ENCODE measurements at places on chromosomes 12 and 14. TPM values are rescaled to one million over a fixed set of nuclear protein-coding genes. Genes with fewer than 3 reads are reported as not detected.

IAPP gene
- not detected for total RNA-seq

MYF6 gene
- not detected for total RNA-seq

SERPINA4 gene
- total RNA-seq: 0.10 TPM

OR4E2 gene
- total RNA-seq: not detected

ZFHX2 gene
- 2.4 TPM for total RNA-seq

KLRC3 gene
- 0.74 TPM for total RNA-seq

PYGL gene
- 23.0 TPM for total RNA-seq

DNA sequence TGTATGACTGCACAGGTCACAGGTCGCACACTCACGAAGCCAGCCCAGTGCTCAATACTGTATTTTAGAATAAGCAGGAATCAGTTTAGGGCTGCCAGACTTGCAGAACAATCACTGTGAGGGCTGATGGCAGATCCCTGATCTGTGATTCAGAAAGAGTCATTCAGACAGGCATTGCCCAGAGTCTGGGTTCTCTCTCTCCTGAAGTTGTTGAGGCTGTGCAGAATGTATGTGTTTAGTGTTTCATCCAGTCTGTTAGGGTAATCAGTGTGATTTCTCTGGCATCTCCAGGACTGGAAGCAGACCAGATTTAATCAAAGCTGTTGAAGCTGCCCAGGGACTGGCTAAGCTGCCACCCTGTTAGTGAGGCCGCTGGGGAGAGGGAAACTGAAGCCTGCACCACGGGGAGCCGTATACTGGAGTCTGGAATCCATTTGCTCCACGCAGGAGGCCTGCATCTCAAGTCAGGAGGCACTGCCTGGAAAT is 69.3 kb downstream of the ETV6 start:
- H3K4me1 ChIP-seq: no peaks in the 10 kb centered on the region
- DNase-seq: no peak
- no peaks in the 10 kb centered on the region for H3K36me3 ChIP-seq
- no peaks in the 10 kb centered on the region for H3K27me3 ChIP-seq
- H3K4me3 ChIP-seq: no peak overlapping the region
- H3K27ac ChIP-seq: no peak overlapping the region

DNA sequence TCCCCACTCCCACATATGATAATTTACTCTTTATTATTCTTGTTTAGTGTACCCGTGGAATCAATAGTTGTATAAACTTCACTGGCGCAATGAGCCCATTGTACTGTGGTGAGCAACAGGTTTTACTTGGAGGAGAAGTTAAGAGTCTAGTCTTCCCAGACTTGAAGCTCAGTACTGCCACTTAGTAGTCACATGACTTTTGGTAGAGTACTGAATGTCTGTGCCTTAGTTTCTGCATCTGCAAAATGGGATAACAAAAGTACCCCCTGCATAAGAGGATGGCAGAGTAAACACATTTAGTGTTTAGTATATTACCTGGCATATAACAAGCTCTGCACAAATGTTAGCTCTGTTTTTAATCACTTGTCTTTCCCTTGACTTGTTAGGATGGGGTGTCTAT is 375.5 kb downstream of the VRK1 start:
- no peaks in the 10 kb centered on the region for H3K36me3 ChIP-seq
- no peaks in the 10 kb centered on the region for H3K4me1 ChIP-seq
- DNase-seq: no peak
- no peak overlapping the region for H3K27ac ChIP-seq
- H3K27me3 ChIP-seq: no peaks in the 10 kb centered on the region

GRCh38 chr14:36021030-36021422 is 155.5 kb downstream of the PTCSC3 start:
- H3K27me3 ChIP-seq: peaks cover 3% of the 10 kb centered on the region
- no peaks in the 10 kb centered on the region for H3K4me1 ChIP-seq
- no peaks in the 10 kb centered on the region for H3K36me3 ChIP-seq
- no peak overlapping the region for H3K4me3 ChIP-seq
- no peak overlapping the region for H3K27ac ChIP-seq

GRCh38 chr14:103404920-103405319 is 19.7 kb downstream of the MARK3 start:
- H3K36me3 ChIP-seq: no peaks in the 10 kb centered on the region
- peaks cover 12% of the 10 kb centered on the region for H3K4me1 ChIP-seq
- no peak overlapping the region for H3K4me3 ChIP-seq
- H3K27ac ChIP-seq: no peak overlapping the region
- DNase-seq: no peak

DNA sequence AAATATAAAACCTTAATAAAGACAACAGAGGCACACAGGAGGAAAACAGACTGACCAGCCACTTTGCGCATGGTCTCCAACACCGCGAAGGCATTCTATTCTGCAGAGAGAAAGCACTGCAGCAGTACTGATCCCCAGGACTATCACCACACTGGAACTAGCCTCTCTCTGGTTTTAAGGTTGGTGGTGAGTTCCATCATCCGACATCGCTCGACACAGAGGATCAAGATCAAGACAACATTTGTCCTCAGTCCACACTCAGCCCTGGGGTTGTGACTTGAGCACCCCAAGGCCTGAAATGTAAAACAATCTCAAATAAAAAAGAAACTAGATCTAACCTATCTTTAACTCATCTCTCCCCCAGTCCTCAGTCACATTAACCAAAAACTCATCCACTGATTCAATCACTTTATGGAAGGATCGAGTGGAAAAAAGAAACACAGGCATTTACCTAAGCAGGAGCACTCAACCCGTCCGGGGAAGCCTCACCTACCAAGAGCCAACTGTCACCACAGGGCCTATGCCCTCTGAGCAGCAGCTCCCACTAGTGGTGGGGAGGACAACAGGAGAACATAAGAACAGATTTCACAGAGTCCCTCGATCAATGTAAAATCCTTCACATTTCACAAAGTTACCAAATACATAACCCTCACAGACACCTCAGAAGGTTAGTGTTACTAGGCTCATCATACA is 17.7 kb downstream of the STXBP6 start:
- no peak overlapping the region for H3K27ac ChIP-seq
- no peaks in the 10 kb centered on the region for H3K27me3 ChIP-seq
- no peak overlapping the region for H3K4me3 ChIP-seq

DNA sequence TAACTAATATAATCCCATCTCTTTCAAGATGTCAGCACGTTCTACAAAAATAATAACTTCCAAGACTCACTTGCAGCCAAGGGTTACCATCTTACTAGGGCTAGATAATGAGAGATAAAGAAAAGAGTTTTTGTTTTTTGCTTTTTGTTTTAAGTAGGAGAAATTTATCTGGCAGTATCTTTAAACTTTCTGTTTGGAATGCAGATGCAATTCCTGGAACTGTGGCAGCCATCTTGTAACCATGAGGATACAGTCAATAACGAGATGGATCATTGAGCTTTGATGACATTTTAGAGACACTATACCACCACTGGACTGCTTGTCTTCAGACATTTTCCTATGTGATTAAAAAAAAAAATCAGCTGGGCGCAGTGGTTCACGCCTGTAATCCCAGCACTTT is 171.2 kb upstream of the ARID2 start:
- no peaks in the 10 kb centered on the region for H3K4me1 ChIP-seq
- H3K27ac ChIP-seq: no peak overlapping the region
- no peak overlapping the region for H3K4me3 ChIP-seq
- H3K27me3 ChIP-seq: no peaks in the 10 kb centered on the region
- no peaks in the 10 kb centered on the region for H3K36me3 ChIP-seq

DNA sequence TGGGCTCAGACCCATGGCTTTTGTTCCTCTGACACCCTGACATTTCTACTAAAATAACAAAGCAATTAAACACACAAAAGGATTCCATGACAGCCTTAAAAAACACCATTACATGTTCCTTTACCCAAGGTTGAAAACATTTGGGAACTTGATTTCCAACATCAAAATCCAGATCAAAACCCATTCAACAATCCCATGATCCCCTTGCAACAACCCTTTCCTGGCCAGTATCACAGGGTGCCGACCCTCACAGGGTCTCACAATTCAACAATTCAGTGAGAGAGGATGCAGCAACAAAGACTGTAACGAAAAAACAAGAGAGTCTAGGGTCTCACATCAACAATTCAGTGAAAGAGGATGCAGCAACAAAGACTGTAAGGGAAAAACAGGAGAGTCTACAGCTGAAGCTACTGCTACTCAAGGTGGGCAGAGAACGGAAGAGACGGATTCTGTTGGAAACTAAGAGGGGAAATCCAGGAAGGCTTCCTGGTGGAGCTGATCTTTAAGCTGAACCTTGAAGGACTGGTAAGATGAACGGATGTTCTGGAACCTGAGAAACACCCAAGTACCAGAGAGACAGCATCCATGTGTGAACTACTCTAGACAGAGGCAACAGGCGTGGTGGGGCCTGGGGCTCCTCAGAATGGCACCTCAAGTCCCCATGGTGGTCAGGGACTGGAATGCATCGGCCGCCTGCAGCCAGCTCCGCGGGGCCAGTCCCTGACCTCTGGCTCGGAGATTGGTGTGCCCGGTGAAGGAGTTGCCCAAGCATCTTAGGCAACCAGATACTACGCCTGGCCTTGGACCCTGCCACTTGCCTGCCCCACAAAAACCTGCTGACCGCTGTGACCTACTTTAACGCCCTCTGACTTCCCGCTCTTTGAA is 22.7 kb upstream of the ZFP36L1 start:
- H3K27me3 ChIP-seq: no peaks in the 10 kb centered on the region
- no peak overlapping the region for H3K4me3 ChIP-seq
- H3K4me1 ChIP-seq: peaks cover 23% of the 10 kb centered on the region

DNA sequence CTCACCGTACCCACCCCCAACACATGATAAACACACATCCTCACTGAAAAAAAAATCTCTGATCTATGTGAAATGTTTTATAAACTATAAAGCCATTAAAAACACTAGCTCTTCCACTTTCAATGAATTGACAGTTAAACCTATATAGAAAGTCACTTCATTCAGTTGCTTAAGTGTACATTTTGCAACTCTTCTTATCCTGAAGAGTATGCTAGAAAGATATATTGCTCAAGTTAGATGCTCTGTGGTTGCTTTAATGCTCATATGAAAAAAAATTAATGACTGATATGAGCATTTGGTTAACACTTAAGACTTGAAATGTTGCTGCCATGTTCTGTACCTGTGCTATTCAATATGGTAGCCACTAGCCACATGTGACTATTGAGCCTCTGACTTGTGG is 21.0 kb upstream of the MIA2 start:
- no peaks in the 10 kb centered on the region for H3K36me3 ChIP-seq
- H3K27ac ChIP-seq: no peak overlapping the region
- H3K4me1 ChIP-seq: peaks cover 2% of the 10 kb centered on the region

- peaks cover 43% of the 10 kb centered on the region for H3K4me1 ChIP-seq
- no peak overlapping the region for H3K4me3 ChIP-seq
- H3K27me3 ChIP-seq: no peaks in the 10 kb centered on the region
Measured at GRCh38 chr12:65955452-65955851, 131.2 kb downstream of the HMGA2 start.

- H3K4me1 ChIP-seq: no peaks in the 10 kb centered on the region
Measured at GRCh38 chr12:72024613-72025012, 86.0 kb downstream of the TPH2 start.

GRCh38 chr14:58129208-58129607 is 22.8 kb downstream of the ARMH4 start:
- no peaks in the 10 kb centered on the region for H3K27me3 ChIP-seq
- H3K4me3 ChIP-seq: no peak overlapping the region
- H3K4me1 ChIP-seq: no peaks in the 10 kb centered on the region
- DNase-seq: no peak

DNA sequence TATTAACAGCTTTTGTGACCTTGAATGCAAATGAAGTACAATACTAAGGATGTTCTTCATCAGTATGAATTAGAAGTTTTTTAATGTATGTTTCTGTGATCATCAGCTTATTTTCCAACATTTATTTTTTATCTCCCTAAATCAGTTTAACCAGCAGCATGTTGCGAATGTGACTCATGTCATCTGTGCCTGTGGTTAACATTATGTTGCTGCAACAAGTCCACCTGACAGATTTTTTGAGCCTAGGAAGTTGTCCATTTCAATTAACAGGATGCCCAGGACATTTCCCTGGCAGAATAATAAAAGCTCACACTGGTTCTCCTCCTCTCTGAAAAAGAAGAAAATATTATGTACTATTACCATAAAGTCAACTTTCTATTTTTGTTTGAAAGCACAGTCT is 155.5 kb downstream of the SYT1 start:
- no peak overlapping the region for H3K27ac ChIP-seq
- H3K4me3 ChIP-seq: no peak overlapping the region

- no peak for DNase-seq
- no peaks in the 10 kb centered on the region for H3K27me3 ChIP-seq
- no peak overlapping the region for H3K27ac ChIP-seq
- H3K4me3 ChIP-seq: no peak overlapping the region
- H3K36me3 ChIP-seq: no peaks in the 10 kb centered on the region
Measured at GRCh38 chr14:51006781-51007211, 62.5 kb upstream of the PYGL start.

DNA sequence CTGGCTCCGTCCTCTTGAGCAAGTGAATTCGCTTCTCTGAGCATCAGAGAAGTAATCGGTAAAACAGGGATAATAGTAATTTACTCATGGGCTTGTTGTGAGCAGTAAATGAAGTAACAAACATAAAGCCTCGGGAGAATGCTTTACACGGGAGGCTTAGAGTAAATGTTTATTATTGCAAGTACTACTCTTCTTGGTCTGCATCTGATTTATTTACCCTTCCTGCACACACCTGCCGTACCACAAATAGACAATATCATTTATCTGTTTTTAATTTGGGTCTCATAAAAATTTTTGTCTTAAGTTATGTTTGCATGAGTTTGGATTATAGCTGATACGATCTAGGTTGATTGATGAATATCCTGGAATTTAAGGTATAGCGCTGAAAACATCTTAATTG is 7.8 kb upstream of the COL2A1 start:
- H3K36me3 ChIP-seq: no peaks in the 10 kb centered on the region
- no peaks in the 10 kb centered on the region for H3K4me1 ChIP-seq
- no peak for DNase-seq
- H3K27ac ChIP-seq: no peak overlapping the region
- H3K4me3 ChIP-seq: no peak overlapping the region
- peaks cover 21% of the 10 kb centered on the region for H3K27me3 ChIP-seq

- H3K36me3 ChIP-seq: no peaks in the 10 kb centered on the region
- no peaks in the 10 kb centered on the region for H3K27me3 ChIP-seq
- H3K4me3 ChIP-seq: no peak overlapping the region
- DNase-seq: no peak
- H3K27ac ChIP-seq: no peak overlapping the region
Measured at GRCh38 chr12:82694970-82695369, 8.3 kb downstream of the TMTC2 start.

DNA sequence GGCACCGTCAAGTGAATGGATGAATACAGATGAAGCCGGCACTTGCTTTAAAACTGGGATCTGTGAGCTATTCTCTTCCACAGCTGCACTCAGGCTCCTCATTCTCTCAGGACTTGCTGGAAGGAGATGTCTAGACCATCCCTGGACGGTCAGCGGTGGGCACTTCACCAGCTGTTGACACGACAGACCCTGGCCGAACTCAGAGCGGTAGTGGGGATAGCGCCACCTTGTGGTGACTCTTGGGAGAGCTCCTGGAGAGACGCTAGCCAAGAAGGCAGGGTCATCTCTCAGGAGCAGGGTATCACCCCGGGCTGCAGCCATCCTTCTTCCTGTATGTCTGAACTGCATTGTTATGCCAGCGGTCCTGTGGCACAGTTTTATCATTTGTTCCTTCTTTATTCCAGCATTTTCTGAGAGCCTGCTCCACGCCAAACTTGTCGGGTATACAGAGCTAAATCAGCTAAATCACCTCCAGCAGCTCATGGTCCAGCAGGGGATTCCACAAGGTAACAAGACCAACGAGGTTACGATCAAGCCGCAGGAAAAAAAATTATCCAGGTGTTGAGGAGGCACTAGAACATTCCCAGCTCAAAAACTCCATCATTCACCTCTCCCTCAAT is 10.0 kb downstream of the WNT1 start:
- no peaks in the 10 kb centered on the region for H3K4me1 ChIP-seq
- no peak overlapping the region for H3K27ac ChIP-seq
- peaks cover 8% of the 10 kb centered on the region for H3K27me3 ChIP-seq
- no peak overlapping the region for H3K4me3 ChIP-seq
- H3K36me3 ChIP-seq: no peaks in the 10 kb centered on the region
